Retina (tissue), 1 donor: ENCODE measurements at places on chromosomes 7 and 10.

- DNase-seq: no peak
Observed at GRCh38 chr10:64546073-64546472, 1024.9 kb downstream of the REEP3 start.

DNA sequence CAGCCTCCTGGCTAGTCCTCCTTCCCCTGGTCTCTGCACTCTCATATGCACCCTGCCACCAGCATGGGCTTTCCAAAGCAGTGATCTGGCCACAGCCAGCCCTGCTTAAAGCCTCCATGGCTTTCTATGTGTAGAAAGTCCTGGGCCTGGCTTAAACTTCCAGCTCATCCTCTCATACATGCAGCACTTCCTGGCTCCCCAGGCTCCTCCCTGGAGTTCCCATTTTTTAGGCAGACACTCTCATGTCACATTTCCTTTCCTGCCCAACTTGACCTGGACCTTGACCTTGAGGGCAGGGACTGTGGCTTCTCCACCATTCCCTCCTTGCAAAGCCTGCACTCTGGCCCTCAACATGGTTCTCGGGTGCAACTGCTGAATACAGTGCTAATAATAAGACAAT is 79.5 kb downstream of the CHST15 start:
- no peak for DNase-seq

GRCh38 chr10:6056411-6057135 is 5.6 kb downstream of the IL2RA start:
- no peak for DNase-seq

GRCh38 chr10:104293011-104293410 is 24.0 kb downstream of the GSTO2 start:
- no peak for DNase-seq

DNA sequence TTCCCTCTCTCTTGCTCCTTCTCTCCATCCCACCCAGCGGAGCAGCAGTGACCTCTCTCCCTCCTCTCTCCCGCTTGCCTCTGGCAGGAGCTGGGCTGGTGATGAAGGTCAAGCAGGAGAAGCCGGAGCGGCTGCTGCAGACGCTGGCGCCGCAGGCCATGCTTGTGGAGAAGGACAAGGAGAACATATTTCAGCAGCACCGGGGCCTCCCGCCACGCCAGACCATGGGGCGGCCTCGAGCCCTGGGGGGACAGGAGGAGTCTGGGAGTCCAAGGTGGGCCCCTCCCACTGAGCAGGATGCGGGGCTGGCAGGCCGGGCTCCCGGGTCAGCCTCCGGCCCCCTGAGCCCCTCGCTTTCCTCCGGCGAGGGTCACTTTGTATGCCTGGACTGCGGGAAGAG is 17.3 kb downstream of the ZNF775 start:
- DNase-seq: no peak

DNA sequence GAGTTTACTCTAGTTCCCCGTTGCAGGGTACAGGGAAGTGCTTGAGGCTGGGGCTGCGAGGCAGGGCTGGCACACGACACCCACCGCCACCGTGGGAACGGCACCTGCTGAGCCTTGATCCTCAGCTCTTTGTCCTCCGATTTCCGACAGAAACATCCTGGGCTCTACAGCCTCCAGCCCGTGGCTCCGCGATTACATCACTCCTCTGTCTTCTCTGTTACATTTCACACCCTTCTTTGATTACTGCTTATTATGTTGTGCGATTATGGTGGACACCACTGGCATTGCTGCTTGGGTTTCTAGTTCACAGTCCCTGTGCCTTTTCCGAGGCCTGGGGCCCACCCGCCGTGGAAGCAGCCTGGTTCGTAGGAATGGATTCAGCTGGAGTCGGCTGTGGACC is 26.9 kb downstream of the FKBP6 start:
- DNase-seq: no peak

GRCh38 chr10:19895500-19895899 is 79.3 kb downstream of the PLXDC2 start:
- DNase-seq: no peak

DNA sequence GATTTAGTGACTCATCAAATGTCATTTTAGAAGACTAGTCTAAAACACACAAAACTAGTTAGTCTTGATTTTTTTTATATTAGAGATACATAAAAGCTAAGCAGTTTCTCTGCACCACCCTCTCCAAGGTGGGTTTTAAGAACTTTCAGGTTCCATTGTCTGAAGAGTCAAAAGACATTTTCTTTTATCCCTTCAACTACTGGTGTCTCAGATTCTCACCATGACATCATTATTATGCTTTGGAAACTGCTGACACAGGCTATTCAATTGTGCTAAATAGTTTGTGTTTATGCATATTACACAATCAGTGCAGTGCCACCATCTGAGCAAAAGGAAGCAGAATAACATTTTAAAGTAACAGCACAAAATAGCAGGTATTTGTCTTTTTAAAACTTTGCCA is 52.2 kb downstream of the IGF2BP3 start:
- no peak for DNase-seq

- DNase-seq: peak; percentile 69
Observed at GRCh38 chr10:107163076-107163855, 1.2 kb downstream of the SORCS1 start.

GRCh38 chr7:74212661-74213060 is 2.9 kb downstream of the LAT2 start:
- no peak for DNase-seq

DNA sequence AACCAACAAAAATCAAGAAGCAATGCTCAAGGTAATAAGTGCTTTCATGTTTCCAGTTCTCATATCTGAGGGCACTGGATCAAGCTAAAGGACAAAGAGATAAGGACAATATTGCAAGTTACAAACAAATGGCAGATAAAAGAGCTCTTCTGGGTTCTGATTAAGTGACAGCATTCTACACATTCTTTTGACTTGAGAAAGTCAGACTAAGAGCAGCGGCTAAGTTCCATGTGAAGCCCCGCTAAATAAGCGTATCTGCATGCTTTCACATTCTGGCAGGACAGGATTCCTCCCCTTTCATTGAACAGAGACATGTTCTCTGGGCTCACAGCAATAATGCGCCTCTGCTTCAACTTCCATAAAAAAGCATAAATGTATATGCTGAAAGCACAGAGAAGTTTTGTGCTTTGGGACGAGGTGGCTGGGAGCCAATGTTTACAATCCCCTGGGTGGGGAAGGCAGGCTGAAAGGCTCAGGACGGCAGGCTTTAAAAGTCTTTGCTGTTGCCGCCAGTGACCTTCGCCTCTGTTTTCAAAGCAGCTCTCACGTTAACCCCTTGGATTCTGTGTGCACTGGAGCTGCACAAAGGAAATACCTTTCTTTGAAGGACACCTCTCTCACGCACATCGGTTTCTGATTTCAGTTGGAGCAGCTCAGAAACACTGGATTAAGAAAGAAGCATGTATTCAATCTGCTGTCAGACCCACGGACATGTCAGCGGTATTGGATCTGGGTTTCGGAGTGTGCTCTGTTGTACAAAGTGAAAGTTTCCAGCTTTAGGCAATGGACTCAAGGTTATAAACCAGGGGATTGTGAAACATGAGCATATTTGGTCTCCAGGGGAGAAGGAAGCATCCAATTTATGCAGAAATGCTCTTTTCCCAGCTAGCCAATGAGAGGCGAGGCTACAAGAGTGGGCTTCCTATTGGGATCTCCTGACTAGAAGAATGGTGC is 105.4 kb upstream of the FAM133B start:
- DNase-seq: peak; percentile 75

- no peak for DNase-seq
Observed at GRCh38 chr7:75892634-75893272, 13.9 kb downstream of the RHBDD2 start.

GRCh38 chr10:35464825-35465456 is 128.6 kb downstream of the CCNY start:
- DNase-seq: peak; percentile 15

DNA sequence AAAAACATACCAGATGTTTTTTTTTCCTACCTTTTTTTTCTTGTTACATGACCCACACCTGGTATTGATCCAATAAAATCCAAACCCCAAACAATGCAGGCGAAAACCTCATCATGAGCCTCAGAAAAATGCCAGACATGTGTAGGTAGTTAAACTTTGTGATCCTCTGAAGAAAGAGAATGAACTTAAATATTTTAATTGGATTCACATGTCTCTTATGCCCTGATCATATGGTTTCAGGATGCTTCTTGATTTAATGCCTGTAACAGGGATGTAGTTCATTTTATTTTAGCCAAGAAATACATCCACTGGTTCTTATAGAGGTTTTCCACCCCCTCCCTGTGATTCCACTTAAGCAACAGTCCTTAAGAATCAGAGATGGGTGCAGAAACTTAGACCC is 451.6 kb downstream of the TYW1 start:
- DNase-seq: no peak
